NCI-H82 (cell line): ENCODE measurements at places on chromosomes 6 and 20.

GRCh38 chr6:160249671-160250070 lies 8.9 kb downstream of the SLC22A2 start:
- DNase-seq, result no peak

DNA sequence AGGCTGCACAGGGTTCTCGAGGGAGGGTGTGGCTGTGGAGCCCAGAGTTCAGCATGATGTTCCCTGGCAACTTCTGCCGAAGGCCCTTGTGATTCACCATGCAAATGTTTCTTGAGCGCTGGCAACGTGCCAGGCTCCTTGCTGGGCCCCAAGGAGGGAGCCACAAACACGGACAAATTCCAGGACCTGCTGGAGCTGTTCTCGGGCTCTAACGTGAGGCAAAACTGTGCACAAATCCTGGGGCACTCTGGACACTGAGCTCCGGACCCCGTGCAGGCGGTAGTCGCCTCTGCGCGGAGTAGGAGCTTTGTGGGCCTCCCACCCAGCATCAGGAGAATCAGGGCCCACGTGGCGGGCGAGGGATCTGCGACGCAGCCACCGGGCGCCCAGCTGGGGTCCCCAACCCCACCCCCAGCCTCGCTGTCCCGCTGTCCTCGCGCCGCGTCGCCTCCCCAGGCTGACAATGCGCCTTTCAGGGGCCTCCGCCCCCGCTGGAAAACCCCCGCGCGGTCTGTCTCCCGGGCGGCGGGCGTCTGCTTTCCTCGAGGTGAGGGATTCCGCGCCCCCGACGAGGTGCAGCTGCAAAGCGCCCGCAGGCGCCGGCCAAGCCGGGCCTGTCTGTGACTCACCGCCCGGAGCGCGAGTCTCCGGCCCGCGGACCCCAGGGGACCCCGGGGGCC lies 31.7 kb upstream of the SCUBE3 start:
- DNase-seq, result peak; percentile 13

DNA sequence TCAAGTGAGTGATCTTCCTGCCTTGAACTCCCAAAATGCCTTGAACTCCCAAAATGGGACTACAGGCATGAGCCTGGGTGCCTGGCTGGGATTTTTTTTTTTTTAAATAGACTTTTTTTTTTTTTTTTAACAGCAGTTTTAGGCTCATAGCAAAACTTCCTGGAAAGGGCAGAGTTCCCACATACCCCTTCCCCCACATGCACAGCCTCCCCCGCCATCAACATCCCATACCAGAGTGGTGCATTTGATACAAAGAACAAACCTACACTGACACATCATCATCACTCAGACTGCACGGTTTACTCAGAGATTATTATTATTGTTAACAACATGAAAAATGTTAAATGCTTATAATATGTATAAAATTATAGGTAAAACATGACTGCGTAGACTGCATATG lies 26.0 kb downstream of the UQCC1 start:
- DNase-seq, result no peak

- no peak for DNase-seq
These were observed 3.6 kb upstream of the SLC2A12 start for GRCh38 chr6:134056046-134056445.

- no peak for DNase-seq
These were observed 363.1 kb upstream of the PTCHD4 start for GRCh38 chr6:48474136-48474535.

GRCh38 chr6:55726144-55726543 lies 147.2 kb upstream of the HMGCLL1 start:
- DNase-seq, result no peak

DNA sequence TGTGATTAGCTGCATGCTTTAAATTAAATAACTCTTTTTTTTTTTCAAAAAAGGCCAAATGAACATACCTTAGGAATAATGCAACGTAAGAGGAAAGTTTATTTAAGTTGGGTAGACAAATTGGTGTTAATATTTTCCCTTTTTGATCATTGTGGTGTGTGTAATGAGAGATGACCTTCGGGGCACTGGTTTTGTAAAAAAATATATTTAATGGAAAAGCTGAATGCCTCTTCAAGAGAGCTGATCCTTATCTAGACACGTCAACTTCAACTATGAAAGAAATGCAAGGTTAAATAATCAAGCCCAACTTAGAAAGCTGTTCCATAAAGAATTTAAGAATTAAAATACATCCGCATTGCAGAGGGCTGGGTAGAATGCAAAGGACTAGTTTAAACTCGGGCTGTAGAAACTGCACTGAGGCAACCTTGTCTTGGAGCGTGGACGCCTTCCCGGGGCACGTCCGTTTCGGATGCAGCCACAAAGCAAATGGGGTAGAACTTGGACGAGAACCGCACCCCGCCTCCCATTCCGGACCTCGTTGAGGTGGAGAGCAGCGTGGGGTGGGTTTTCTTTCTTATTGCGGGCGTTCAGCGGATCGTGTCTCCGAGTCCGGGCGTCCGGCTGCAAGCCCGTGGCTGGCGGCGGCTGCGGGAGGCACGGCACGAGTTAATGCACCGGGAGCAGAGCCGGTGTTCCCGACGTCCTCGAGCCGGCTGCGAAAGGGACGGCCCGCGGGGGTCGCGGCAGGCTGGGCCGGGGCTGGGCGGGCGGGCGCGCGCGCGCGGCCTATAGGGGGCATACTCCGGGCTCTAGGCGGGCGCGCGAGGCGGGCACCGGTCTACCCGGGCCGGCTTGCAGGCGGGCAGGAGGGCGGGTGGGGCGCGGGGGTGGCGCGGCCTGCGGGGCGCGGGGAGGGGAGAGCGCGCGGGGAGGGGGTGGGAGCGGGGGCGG lies 1.9 kb downstream of the JARID2 start:
- DNase-seq, result peak; percentile 79

- DNase-seq, result no peak
These were observed 54.6 kb upstream of the UBR2 start for GRCh38 chr6:42509256-42509655.

DNA sequence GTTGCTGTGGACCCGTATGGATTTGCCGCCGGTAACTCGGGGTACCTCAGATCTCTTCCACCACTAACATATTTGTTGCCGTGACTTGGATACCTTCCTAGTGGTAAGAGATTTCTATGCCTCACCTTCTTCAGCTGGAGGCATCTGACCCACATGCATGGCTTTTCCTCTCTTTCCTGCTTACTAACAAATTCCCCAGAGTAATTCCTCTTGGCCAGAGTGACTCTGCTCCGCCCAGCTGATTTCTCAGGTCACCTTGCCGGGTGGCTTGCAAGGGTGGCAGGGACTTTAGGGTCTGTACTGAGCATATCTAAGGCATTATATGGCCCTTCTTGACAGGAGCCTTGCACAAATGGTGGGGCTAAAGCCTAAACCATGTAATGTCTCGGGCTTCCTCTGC lies 38.2 kb downstream of the FAM184A start:
- DNase-seq, result no peak

DNA sequence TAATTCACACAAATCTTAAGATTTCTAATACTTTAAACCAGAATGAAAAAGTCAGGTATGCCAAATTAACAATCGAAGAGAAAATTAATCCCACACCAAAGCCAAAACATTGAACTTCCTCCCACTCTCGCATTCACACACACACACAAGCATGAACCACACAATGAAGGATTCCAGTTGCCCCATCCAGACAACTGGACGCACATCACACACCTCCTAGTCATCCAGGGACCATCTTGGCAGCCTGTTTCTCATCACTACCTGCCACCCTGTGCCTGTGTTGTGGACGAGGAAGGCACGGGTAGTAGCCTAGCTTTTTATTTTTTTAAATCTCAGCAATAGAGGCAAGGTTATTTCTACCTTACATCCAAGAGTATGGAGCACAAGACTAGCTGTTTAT lies 15.2 kb downstream of the B4GALT5 start:
- DNase-seq, result no peak

GRCh38 chr6:126086560-126086959 lies 100.2 kb downstream of the TRMT11 start:
- DNase-seq, result no peak

DNA sequence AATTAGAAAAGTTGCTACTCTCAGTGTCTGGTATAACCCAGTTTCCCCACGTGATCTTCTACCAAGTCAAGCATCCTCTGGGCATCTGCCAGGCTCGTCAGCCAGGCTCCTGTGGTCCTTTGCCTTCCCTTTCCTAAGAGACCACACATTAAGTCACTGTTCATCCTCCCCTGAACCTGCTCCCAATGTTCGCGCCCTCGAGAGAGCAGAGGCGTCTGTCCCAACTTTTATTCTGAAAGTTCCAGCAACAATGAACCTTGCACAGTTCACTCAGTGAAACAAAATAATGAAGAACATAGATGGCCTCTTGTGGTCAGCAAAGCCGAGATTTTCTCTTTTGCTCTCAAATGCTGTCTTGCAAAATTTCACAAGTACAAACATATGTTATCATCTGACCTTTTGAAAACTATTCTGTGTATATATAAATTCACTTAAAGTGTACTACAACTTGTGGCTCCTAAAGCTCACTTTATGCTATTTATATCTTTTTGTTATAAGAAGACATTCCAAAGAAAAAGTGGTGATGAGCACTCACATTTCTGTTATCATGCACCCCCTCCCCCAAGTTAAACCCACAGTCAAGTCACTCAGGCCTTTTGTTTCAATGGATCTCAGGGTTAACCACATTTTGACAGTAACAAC lies 39.2 kb upstream of the NHSL1 start:
- no peak for DNase-seq

GRCh38 chr6:130643361-130643760 lies 183.8 kb upstream of the SMLR1 start:
- no peak for DNase-seq

- no peak for DNase-seq
These were observed at the start of gene HLA-DQA1 for GRCh38 chr6:32637219-32637880. HLA-DQA1 (plus strand) TSS chr6:32637406; CDS start chr6:32637459, 53 bp downstream.

DNA sequence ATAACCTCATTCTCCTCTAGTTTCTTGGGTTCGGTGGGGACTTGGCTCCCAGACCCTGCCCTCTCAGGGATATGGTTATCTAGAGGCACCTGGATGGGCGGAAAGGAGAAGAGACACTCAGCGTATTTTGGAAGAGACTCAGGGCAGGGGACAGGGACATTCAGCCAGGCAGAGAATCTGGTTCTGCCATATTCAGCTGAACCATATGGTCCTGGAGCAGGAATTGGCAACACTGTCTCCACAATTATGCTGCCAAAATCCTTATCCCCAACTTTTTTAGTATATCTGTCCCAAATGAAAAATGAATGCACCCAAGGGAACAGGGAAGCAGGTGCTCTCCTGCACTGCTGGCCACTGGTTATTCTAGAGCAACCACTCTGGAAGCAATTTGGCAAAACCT lies 17.7 kb downstream of the SDC4 start:
- no peak for DNase-seq

DNA sequence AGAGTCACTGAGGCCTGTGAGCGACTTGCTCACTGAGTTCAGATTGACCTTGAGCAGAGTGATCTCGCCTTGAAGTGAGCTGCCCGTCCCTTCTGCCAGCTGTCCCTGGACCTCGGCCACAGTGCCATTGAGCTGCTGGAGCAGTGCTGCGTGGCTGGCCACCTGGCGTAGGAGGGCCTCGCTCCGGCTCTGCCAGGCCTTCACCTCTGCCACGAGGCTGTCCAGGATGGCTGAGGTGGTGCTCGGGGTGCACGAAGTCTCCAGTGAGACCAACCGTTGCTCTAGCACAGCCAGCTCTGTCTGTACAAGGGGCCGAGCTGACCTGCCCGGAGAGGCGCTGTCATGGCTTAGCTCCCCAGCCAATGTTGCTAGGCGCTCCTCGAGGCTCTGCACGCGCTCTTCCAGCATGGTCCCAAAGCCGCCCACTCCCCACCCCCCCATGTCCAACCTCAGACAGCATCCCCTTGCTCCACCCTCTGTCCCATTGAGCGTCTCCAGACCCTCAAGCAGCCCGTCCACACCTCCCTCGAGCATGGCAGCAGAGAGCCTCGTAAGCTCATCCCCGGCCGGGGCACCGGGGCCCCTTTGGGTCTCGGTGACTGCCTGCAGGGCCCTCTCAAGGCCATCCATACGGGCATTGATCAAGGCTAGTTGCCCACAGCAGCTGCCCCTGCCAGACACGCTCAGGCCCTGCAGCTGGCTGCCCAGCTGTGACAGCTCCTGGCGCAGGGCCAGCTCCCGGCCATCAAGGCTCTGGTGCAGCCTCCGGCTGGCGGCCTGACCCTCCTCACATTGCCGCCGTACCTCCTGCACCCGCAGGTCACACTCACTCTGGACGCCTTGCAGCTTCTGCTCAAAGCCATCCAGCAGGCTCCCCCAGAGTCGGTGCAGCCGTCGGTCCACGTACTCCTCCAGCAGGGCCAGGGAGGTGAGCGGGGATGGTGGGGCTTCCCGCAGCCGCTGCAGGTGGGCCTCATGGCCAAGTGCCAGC lies 4.6 kb downstream of the EMILIN3 start:
- DNase-seq, result no peak

GRCh38 chr6:36120539-36120938 lies 9.8 kb upstream of the MAPK13 start:
- peak; percentile 73 for DNase-seq

DNA sequence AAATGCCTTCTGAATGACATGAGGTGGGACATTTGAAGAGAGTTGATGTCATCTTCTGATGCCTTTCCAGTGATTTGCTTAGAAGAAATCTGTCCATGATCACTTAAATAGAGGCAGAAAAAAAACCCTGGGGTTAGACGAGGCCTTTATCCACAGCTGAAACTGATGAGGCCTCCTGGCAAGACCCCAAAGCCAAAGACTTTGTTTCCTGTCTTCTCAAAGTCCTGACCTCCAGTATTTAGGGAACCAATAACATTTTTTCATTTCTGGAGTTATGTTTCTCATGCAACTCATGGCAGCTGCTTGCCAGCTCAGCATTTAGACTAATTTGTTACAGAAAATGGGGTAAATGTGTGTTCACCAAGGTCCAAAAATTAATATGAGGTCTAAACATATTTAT lies 248.0 kb upstream of the PRDM1 start:
- no peak for DNase-seq

- DNase-seq, result peak; percentile 24
These were observed 1.8 kb downstream of the GSTA4 start for GRCh38 chr6:52992980-52993920.

DNA sequence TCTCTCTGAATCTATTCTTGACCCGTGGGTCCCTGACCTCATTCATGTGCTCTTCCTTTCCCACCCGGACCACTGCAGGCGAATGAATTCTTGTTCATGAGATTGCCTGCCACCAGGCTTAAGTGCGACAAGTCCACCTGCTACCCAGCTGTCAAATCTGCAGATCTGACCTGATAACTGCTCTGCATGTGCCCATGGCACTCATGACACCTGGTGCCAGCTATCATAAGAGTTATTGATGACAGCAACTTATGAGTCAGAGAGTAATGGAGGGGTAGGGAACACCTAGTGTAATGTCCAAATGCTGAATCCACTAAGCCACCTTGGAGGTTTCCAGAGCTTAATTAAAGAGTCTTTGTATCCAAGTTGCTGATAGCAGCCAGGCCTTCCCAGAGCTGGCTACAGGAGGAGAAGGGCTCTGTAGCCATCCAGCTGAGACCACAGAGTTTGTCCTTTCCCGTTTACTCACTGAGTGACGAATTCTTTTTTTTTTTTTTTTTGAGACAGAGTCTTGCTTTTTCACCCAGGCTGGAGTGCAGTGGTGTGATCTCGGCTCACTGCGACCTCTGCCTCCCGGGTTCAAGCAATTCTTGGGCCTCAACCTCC lies 17.4 kb downstream of the SHLD1 start:
- DNase-seq, result no peak
